ENCODE measurements at places on chromosomes 3 and 15. TPM values are rescaled to one million over a fixed set of nuclear protein-coding genes. Genes with fewer than 3 reads are reported as not detected.

TAGLN3 gene
- total RNA-seq, result 22.4 TPM

ECE2 gene
- not detected for total RNA-seq

IL17RE gene
- 10.8 TPM for total RNA-seq

TNFSF10 gene
- 30.1 TPM for total RNA-seq

RPP25 gene
- total RNA-seq, result 1.6 TPM
